ENCODE measurements at places on chromosomes 12 and 14. TPM values are rescaled to one million over a fixed set of nuclear protein-coding genes. Genes with fewer than 3 reads are reported as not detected.

SMIM41 gene
- polyA plus RNA-seq = not detected

CCDC198 gene
- polyA plus RNA-seq = not detected

TPH2 gene
- polyA plus RNA-seq = not detected

ADIPOR2 gene
- 17.1 TPM for polyA plus RNA-seq

MFAP5 gene
- 19.1 TPM for polyA plus RNA-seq

KLRG1 gene
- polyA plus RNA-seq = 5.1 TPM

SLC25A47 gene
- not detected for polyA plus RNA-seq

DNA sequence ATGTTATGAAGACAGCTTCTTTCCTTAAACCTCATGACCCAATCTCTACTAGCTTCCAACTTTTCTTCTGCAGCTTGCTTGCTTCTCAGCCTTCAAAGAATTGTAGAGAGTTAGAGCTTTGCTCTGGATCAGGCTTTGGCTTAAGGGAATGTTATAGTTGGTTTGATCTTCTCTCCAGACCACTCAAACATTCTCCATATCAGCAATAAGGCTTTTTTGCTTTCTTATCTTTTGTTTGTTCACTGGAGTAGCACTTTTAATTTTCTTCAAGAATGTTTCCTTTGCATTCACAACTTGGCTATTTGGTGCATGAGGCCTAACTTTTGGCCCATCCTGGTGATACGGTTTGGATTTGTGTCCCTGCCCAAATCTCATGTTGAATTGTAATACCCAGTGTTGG is 163.8 kb downstream of the PCNX1 start:
- H3K27me3 ChIP-seq = no peaks in the 10 kb centered on the region
- H3K4me3 ChIP-seq = no peak overlapping the region
- no peak for DNase-seq
- peaks cover 33% of the 10 kb centered on the region for H3K36me3 ChIP-seq

- H3K4me1 ChIP-seq = no peaks in the 10 kb centered on the region
- no peaks in the 10 kb centered on the region for H3K27me3 ChIP-seq
- H3K27ac ChIP-seq = peak overlapping the region; percentile 20
- H3K36me3 ChIP-seq = no peaks in the 10 kb centered on the region
- no peak overlapping the region for H3K4me3 ChIP-seq
Measured at GRCh38 chr12:49470986-49471385, 67.8 kb upstream of the KCNH3 start.

DNA sequence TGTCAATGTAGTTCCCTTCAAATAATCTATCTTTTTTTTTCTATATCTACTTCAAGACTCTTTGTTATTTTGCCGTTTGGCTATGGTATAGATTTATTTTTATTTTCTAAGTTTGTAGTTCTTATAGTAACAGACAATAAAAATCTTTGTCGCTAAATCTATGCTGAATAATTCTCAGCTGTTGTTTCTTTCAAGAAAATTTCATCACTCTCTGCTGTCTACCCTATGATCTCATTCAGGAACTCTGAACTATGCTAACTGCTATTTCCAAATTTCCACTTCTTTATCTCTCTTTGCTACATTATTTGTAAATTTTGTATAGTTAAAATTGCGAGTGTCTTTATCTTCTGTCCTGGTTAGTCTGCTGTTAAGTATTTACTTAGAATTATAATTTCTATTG is 353.6 kb downstream of the LRFN5 start:
- no peaks in the 10 kb centered on the region for H3K4me1 ChIP-seq
- no peak for DNase-seq
- no peak overlapping the region for H3K4me3 ChIP-seq
- H3K27me3 ChIP-seq = no peaks in the 10 kb centered on the region

DNA sequence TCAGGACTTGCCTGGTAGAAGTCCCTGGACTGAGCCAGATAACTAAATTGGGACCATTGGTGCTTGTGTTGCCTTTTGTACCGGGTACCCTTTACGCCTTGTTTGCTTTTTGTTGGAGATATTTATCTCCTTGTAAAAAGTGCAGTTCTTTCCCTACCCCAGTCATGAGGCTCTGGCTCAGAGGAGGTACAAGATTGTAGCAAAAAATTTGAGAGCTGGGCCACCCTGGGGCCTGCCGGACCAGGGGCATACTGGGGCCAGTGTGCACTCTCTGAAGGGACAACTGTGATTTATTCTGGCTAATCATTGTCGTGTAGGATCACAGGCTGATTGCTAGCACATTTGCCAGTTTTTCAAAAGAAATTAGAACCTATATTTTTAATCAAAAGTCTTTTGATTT is 13.2 kb downstream of the TPCN1 start:
- no peaks in the 10 kb centered on the region for H3K27me3 ChIP-seq
- no peak overlapping the region for H3K4me3 ChIP-seq
- no peak for DNase-seq

GRCh38 chr14:74144789-74145188 is 60.0 kb downstream of the LIN52 start:
- no peak overlapping the region for H3K4me3 ChIP-seq
- DNase-seq = no peak
- H3K4me1 ChIP-seq = no peaks in the 10 kb centered on the region
- H3K27me3 ChIP-seq = no peaks in the 10 kb centered on the region

GRCh38 chr14:68178282-68178681 is 358.7 kb downstream of the RAD51B start:
- no peak overlapping the region for H3K4me3 ChIP-seq
- no peaks in the 10 kb centered on the region for H3K36me3 ChIP-seq
- H3K27ac ChIP-seq = no peak overlapping the region
- peaks cover 9% of the 10 kb centered on the region for H3K4me1 ChIP-seq

DNA sequence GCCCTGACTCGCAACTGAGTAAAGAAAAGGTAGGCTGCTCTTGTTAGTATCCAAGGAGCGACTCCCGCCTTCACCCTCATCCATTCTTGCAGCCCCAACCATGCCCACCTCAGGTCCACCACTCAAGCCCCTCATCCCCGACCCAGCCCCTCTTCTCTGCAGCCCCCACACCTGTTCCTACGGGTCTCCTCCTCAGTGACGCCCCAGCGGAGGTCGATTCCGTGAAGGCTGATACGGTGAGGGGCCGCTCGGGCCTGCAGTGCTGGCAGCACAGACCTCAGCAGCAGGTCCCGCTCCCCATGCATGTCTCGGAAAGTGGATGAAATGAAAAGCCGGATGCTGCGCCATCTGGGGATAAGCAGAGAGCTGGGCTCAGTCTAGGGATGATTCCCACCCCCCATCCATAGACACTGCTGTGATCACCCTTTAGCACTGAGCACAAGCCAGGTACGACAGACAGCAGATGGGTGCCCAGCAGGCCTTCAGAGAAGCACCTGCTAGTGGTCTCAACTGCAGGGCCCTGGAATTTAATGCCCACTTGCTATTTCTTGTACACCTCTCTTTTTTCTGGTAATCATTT is 26.9 kb downstream of the TEP1 start:
- no peaks in the 10 kb centered on the region for H3K4me1 ChIP-seq
- peaks cover 84% of the 10 kb centered on the region for H3K36me3 ChIP-seq
- DNase-seq = no peak

GRCh38 chr14:92105893-92106142 is 564 bp downstream of the ATXN3 start:
- H3K4me1 ChIP-seq = peaks cover 4% of the 10 kb centered on the region
- H3K36me3 ChIP-seq = no peaks in the 10 kb centered on the region
- DNase-seq = no peak
- H3K27ac ChIP-seq = peak overlapping the region; percentile 89

DNA sequence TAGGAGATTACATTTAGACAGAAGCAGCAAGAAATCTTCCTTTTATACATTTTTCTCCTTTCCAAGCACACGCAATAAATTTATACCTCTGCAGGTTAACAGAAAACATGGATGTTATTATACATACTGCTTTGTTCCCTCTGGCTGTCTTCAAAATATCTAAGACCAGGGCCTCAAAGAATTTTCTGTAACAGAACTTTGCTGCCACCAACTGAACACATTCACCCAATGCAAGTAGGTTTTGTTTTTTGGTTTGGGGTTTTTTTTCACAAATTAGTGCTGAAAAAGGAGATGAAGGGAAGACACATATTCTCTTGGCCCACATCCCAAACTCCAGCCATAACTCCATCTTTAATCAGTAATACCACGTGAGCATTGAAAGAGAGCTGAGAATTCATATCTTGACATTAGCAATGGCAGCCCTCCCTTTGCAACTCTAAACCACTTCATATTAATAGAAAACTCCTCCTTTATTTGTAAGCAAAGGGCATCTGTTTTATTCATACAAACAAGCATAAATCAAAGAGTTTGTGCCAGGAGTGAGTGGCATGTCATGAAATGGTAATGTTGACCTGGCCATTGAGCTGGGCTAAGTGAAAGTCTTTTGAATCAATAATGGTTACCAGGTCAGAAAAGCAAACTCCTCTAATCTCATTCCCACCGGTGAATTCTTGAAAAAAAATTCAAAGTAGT is 150.8 kb upstream of the FSCB start:
- H3K4me3 ChIP-seq = no peak overlapping the region
- no peaks in the 10 kb centered on the region for H3K36me3 ChIP-seq
